ENCODE measurements at places on chromosomes 6 and 20.
A peak's percentile ranks its signal among the peaks of the same experiment; 100 is the strongest.

DNA sequence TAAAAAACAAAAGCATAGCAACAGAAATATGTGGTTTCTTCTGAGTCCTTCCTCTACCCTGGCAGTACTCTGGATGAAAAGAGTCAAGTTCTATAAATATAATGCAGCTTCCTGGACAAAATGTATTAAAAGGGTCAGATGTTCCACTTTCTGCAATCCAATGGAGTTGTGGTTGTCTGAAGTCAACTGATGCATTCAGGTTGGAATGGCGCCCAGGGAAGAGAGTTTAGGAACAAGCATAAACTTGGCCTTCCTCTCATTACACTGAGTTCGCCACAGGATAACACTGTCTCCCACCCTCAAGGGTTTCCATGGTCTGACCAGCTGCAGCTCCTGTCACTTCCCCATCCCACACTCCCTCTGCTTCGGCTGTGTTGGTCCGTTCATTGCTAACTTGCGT lies 66.4 kb downstream of the PLEKHG1 start:
- no peak for DNase-seq

- DNase-seq: no peak
These were observed 21.7 kb downstream of the SMLR1 start for GRCh38 chr6:130848945-130849344.

DNA sequence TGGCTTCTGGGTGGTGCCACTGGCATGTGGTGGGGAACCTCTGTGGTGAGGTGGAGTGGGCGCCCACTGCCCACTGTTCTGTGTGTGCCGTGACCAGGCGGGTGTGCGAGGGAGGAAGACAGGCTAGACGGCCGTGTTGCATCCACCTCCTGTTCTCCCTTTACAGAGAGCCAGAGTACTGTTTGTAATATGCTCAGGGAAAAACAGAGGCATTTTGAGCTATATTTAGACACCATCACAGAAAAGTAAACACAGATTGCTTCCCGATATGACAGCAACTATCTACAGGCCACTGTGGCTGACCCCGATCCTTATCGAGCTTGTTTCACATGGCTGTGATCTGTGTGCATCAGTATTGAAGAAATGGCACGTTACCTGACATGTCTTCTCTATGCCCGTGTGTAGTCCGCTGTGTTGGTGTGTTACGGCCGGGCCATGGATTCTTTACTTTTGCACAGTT lies 45.6 kb downstream of the ARID1B start:
- DNase-seq: no peak

- no peak for DNase-seq
These were observed 22.7 kb downstream of the RAMACL start for GRCh38 chr6:166563805-166564204.

- peak; percentile 41 for DNase-seq
These were observed 84.5 kb downstream of the SGK1 start for GRCh38 chr6:134233180-134233955.

DNA sequence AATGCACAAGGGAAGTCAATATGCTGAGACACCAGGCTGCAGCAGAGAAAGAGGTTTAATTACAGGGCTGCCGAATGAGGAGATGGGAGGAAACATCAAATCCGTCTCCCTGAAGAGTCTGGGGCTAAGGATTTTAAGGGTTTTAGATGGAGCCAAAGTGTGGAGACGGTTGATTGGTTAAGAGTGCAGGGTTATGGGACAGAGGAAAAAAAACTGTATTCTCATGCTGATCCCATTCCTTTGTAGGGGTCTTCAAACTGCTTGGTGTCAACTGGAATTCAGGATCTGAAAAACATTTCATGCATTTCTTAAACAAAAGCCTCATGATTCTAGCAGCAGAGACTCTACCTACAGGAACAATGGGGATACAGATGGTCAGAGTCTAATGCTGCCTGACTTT lies 96.1 kb upstream of the SYNDIG1 start:
- DNase-seq: no peak

GRCh38 chr6:11705069-11705468 lies 73.5 kb downstream of the ADTRP start:
- no peak for DNase-seq
